Ureter (tissue), 1 donor: ENCODE measurements at places on chromosomes 16 and 17. TPM values are rescaled to one million over a fixed set of nuclear protein-coding genes. Genes with fewer than 3 reads are reported as not detected.

- DNase-seq = no peak
Measured at GRCh38 chr17:81561494-81561885, 9.3 kb upstream of the FAAP100 start.

DNA sequence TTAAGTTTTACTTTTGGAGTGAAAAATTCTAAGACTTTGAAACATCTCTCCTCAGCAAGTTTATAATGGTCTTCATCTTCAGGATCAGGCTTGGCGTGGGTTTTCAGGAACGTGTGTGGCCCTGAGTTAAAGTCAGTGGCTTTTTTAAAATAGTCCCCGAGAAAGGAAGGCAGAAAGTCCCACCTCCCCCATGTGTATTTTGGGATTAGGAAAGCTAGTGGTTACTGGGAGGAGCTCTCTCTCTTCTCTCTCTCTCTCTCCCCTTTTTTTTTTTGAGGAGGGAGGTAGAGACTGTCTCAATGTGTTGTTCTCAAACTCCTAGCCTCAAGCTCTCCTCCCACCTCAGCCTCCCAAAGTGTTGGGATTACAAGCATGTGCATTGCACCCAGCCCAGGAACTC, 213.2 kb downstream of the IRX3 start:
- DNase-seq = no peak

GRCh38 chr17:48074322-48075081, 26.3 kb downstream of the NFE2L1 start:
- DNase-seq = peak; percentile 85

Gene TBC1D3L
- 30.4 TPM for total RNA-seq

Gene CD19
- not detected for total RNA-seq

Gene CHST4
- 0.16 TPM for total RNA-seq

Gene KCNJ18
- not detected for total RNA-seq

Gene PYDC1
- not detected for total RNA-seq
